ENCODE measurements at places on chromosomes 11 and 22. TPM values are rescaled to one million over a fixed set of nuclear protein-coding genes. Genes with fewer than 3 reads are reported as not detected.
A peak's percentile ranks its signal among the peaks of the same experiment; 100 is the strongest.

GRCh38 chr22:46405901-46406300 is 70.4 kb downstream of the TRMU start:
- H3K4me1 ChIP-seq, result no peaks in the 10 kb centered on the region
- H3K27me3 ChIP-seq, result no peaks in the 10 kb centered on the region
- H3K4me3 ChIP-seq, result no peak overlapping the region
- H3K36me3 ChIP-seq, result no peaks in the 10 kb centered on the region
- DNase-seq, result peak; percentile 37

DNA sequence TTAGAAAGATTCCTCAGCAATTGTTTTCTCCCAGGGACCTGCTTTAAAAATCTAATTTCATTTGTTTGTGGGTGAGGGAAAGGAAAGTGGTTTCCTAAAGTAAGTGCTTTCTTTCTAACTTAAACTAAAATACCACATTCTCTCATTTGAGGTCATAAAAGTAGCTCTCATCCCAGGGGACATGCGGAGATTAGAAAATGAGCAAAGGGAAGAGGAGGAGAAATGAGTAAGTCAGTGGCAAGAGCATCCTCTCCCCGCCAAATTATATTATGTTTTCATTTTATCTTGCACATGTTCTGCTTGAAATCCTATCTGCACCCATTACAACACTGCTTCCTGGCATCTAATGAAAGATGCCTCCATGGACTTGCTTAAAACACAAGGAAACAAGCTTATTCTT is 191.4 kb downstream of the ARHGAP42 start:
- no peaks in the 10 kb centered on the region for H3K36me3 ChIP-seq
- no peaks in the 10 kb centered on the region for H3K27me3 ChIP-seq
- H3K27ac ChIP-seq, result peak overlapping the region; percentile 42
- DNase-seq, result peak; percentile 61
- H3K4me1 ChIP-seq, result peaks cover 2% of the 10 kb centered on the region

DNA sequence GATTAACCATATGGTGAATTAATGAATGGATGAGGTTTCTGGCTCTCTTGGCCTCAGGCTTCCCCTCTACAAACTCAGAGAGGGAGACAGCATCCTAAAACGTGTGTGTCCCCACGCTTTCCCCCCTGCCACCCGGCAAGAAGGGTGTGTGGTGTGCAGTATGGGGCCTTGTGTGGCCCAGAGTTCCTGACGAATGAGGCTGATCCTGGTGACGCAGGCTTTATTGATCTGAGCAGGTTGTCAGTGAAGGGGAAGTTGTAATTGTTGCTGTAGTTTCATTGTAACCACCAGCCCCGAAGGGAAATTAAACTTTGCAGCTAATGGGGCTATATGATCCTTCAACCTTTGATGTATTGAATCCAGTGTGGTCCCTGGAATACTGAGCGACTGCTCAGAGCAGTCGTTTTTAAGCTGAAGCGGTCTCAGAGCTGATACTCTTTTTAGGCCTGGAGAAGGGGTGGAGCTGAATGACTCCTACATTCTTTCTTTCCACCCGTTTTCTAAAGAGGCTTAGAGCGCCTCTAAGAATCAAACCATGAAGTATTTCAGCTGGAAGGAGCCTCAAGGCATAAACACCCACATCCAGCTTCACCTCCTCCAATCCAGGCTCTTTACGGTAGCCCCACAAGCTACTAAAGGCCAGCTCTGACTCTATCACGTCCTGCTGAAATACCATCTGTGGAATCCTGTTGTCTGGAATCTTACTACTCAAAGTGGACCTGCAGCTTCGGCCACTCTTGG is 284.7 kb downstream of the MIAT start:
- H3K27me3 ChIP-seq, result peaks cover 6% of the 10 kb centered on the region
- H3K4me1 ChIP-seq, result no peaks in the 10 kb centered on the region
- no peak overlapping the region for H3K4me3 ChIP-seq
- H3K27ac ChIP-seq, result no peak overlapping the region

GRCh38 chr11:128165572-128165971 is 421.8 kb downstream of the ETS1 start:
- no peak overlapping the region for H3K4me3 ChIP-seq
- no peaks in the 10 kb centered on the region for H3K36me3 ChIP-seq
- H3K4me1 ChIP-seq, result no peaks in the 10 kb centered on the region
- no peak for DNase-seq
- no peak overlapping the region for H3K27ac ChIP-seq

DNA sequence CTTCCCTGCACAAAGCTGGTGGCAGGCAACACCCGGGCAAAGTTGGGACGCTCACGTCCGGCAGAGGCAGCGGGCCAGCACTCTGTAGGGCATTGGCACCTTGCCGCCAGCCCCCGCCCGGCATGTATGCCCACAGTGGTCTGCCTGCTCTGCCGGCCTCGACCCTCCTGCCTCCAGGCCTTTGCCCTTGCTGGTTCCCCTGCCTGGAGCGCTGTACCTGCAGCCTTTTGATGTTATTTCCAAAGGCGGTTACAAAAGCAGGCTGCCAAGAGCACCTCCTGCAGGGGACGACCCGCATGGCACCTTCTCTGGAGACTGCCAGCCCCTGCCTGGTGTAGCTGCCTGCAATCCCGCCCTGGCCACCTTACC is 56.5 kb upstream of the SHISAL1 start:
- peaks cover 34% of the 10 kb centered on the region for H3K4me1 ChIP-seq
- H3K4me3 ChIP-seq, result no peak overlapping the region
- peaks cover 8% of the 10 kb centered on the region for H3K27me3 ChIP-seq
- H3K36me3 ChIP-seq, result no peaks in the 10 kb centered on the region
- no peak overlapping the region for H3K27ac ChIP-seq

DNA sequence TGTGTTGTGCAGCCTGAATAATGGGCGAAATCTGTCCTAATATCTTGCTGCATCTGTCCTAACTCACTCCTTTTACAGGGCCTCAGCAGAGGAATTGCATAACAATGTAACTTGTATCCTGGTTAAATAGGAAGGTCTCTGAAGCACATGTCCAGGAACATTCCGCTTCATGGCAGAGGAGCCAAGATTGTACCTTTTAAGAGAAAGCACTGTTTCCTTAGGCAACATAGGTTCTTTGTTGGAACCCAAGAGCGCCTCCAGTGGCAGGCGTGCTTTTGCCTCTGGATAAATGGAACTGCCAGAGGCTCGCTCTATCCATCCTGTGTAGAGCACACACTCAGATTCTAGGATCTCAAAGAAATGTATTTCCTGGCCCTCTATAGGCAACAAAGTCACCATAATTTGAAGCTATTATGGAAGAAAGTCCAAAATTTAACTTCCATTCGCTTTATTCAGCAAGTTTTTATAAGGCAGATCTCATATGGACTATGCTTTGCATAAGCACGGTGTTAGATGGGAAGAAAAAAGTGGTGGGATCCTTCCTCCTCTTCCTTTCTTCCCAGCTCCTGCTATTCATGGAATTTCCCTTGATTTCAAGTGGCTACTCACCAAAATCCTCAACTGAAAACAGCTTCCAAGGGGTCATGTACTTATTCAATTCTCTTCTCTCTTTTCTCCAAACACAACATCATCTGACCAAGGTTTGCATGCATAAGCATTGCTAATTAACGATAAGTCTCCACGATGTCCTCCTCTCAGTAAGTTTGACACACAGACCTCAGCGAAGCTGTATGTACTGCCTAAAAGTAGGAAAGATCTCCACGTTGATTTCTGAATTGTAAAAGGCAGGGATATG is at the start of gene BLID:
TSS of gene BLID (minus strand) at position 692 of the 856 bp plus-strand sequence. CDS start at position 399, 293 bp downstream.
- peaks cover 9% of the 10 kb centered on the region for H3K4me1 ChIP-seq
- no peaks in the 10 kb centered on the region for H3K27me3 ChIP-seq
- H3K36me3 ChIP-seq, result no peaks in the 10 kb centered on the region

DNA sequence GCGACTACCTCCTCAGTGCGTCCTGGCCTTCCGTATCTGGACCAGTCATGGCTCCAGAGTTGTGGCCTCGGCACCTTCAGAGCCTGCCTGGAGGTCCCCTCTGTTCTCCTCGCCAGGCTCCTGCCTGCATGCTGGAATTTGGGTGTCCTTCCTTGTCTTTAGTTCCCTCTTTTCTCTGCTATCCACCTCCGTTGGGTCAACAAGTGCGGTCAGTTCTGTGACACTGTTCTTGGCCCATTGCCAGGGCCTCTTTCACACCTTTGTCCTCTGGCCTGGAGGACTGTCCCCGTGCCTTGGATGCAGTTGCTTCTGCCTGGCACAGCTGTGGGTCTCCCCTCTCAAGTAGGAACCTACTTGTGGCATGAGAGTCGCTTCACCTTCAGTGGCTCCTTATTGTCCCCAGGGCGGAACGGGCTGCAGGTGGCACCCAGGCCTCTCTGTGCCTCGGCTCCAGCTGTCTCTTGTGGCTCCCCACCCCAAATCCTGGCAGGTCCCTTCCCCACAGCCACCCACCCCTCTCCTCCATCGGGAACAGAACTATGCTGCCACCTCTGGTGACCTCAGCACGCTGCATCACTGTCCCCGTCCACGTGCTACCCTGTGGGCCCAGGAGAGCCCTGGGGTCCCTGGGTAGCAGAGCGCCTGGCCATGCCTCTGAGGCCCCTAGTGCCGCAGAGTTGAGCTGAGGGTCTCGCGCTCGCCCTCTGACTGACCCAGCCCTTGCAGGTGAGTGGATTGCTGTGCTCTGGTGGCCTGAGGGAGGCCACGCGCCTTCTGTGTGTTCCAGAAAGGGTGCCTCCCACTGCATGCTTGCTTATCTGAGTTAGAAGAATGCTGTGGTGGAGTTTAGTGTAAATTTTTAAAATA is 4.7 kb downstream of the DGCR8 start:
- H3K27me3 ChIP-seq, result no peaks in the 10 kb centered on the region
- H3K27ac ChIP-seq, result no peak overlapping the region
- peaks cover 57% of the 10 kb centered on the region for H3K36me3 ChIP-seq
- H3K4me1 ChIP-seq, result peaks cover 38% of the 10 kb centered on the region
- no peak for DNase-seq

GRCh38 chr22:50317178-50317577 is 9.6 kb downstream of the DENND6B start:
- H3K4me1 ChIP-seq, result no peaks in the 10 kb centered on the region
- H3K27me3 ChIP-seq, result no peaks in the 10 kb centered on the region
- H3K4me3 ChIP-seq, result no peak overlapping the region
- H3K27ac ChIP-seq, result no peak overlapping the region
- no peaks in the 10 kb centered on the region for H3K36me3 ChIP-seq
- DNase-seq, result no peak

- H3K36me3 ChIP-seq, result no peaks in the 10 kb centered on the region
- no peaks in the 10 kb centered on the region for H3K4me1 ChIP-seq
- H3K4me3 ChIP-seq, result no peak overlapping the region
- peaks cover 4% of the 10 kb centered on the region for H3K27me3 ChIP-seq
These were observed 78.7 kb downstream of the ENTHD1 start for GRCh38 chr22:39814899-39815298.

DNA sequence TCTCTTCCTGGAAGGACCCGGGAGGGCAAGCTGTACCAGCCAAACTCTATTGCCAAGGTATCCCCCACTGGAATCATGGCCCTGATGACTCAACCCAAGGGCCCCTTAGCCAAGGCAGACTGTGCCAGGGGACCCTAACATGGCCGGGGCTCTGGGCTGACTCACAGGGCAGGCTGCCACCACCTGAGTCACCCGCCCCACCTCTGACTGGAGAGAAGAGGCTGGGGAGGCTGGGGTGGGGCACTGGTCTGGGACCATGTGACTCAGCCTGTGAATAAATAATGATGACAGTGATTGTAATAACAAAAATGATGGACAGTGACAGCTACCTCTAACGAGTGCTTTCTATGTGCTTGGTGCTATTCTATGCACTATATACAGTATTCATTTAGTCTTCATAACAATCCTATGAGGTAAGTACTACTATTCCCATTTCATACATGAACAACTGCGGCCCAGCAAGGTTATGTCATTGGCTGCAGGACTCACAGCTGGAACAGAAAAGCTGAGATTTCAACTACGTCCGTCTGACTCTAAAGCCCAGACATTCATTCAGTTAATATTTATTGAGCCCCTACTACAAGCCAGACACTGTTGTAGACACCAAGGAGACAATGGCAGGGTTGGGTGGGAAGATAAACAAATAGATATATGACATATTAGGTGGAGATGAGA is 84.2 kb downstream of the FBXO7 start:
- H3K27me3 ChIP-seq, result no peaks in the 10 kb centered on the region
- peaks cover 25% of the 10 kb centered on the region for H3K4me1 ChIP-seq
- H3K27ac ChIP-seq, result peak overlapping the region; percentile 20
- peak; percentile 46 for DNase-seq

GRCh38 chr11:130891326-130891725 is 25.0 kb downstream of the SNX19 start:
- H3K36me3 ChIP-seq, result peaks cover 39% of the 10 kb centered on the region
- no peaks in the 10 kb centered on the region for H3K27me3 ChIP-seq
- H3K4me3 ChIP-seq, result no peak overlapping the region

DNA sequence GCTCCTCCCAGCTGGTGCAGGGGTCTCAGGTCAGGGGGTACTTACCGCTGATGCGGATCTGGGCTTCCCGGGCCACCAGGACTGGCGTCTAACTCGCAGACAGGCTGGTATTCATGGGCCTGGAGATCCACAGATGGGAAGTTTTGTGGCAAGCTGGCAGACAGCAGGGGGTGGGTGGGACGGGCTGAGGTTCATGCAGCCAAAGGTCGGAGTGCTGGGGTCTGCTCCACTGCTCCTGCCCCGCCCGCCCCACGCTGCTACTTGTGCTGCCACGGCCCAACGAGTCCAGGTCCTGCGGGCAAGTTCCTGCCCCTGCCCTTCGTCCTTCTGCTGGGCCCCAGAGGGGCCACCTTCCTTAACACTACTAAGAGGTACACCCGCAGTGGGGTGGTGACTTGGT is 3.1 kb downstream of the ACY3 start:
- peaks cover 13% of the 10 kb centered on the region for H3K27me3 ChIP-seq
- no peaks in the 10 kb centered on the region for H3K4me1 ChIP-seq
- no peak overlapping the region for H3K4me3 ChIP-seq
- no peaks in the 10 kb centered on the region for H3K36me3 ChIP-seq

DNA sequence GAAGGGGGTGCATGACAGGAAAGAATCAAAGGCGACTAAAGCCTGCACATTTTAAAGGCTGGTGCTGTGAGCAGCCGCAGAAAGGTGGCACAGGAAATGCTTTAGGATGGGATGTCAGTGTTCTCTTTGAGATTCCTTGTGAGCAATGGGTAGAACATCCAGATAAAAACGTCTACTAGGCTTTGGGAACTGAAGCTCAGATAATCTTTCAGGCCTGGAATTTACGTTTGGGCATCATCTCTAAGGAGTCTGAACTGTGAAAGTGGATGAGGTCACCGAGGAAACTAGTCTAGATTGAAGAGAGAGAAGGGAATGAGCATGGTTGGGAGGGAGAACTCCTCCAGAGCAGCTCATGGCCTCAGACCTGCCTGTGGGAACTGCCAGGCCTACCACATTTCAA is 65.7 kb downstream of the FLI1 start:
- H3K27me3 ChIP-seq, result peaks cover 3% of the 10 kb centered on the region
- no peak overlapping the region for H3K27ac ChIP-seq
- no peaks in the 10 kb centered on the region for H3K36me3 ChIP-seq

Gene NCAM1
- total RNA-seq, result 87.0 TPM

Gene RFPL3
- total RNA-seq, result not detected

Gene SCN3B
- 12.8 TPM for total RNA-seq
